Dermis blood vessel endothelial cell (primary cell): ENCODE measurements at places on chromosomes 7 and 10.

DNA sequence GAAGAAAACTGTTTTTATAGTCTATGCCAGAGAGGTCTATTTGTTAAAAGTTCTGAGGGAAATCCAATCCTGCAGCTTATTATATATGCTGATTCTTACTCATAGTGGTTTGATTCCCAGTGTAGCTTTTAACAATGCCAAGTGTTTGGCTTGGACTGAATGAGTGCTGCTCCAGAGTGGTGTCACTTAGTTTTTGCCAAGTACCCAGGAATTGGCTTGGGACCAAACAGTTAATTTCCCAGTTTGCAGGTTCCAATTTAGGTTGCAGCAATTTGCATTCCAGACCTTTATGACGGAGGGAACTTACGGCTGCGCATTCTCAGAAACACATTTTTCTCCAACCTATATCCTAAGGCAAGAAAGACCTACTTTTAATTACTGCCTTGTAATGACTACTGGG lies 32.4 kb downstream of the NSUN6 start:
- no peak for DNase-seq

DNA sequence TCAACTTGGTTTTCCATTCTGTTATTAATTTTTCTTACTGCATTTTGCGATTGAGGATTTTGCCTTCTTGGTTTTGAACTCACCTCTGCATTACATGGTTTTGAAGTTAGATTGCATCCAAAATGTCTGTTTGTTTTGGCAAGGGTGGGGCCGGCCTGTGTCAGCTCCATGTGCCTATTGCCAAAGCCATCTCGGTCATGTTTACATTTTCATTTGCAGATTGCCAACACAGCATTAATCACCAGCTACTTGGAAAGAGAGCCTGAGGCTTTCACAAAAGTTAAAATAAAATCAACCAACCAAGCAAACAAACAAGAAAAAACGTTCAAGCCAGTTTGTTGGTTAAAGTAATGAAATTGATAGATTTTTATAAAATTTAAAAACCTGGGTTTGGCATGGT lies 695.8 kb downstream of the TYW1 start:
- DNase-seq = no peak

- DNase-seq = no peak
These were observed 9.0 kb upstream of the TBXAS1 start for GRCh38 chr7:139820089-139820488.

DNA sequence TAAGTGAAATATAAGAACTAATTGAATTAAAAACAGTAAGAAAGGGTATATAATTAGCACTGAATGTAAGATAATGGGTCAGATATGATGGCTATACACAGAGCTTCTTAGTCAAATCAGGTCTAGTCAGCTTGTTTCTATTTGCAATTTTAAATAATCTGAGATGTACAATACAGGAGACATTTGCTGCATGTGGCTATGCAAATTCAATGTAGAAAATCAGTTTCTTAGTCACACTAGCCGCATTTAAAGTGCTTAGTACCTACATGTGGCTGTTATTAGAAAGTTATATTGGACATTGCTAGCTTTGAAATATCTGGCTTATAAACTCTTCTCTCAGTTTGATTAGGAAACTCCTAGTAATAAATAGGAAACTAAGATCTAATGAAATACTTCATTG lies 25.3 kb downstream of the CCDC7 start:
- no peak for DNase-seq

- DNase-seq = no peak
These were observed 60.9 kb upstream of the ADRB1 start for GRCh38 chr10:113982769-113983168.

- DNase-seq = peak; percentile 69
These were observed 3.9 kb upstream of the HOXA2 start for GRCh38 chr7:27106181-27106900.

GRCh38 chr7:133911724-133912123 lies 215.4 kb upstream of the LRGUK start:
- DNase-seq = no peak

DNA sequence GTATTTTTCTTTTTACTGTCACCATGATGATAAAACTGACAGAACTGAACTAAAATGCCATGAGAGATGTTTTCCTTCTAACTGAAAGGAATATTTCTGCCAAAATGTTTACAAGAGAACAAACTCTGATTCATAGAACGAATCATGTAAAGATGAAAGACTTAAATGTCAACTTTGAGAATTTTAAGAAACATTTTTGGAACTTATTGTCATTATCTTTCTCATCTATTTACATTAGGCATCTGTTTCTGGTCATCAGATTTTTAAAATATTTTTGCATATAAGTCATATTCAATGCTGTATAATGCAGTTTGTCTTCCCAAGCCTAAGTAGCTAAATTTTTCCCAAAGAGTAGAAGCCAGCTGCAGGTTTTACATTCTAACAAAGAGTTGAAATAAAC lies 358.5 kb downstream of the TFEC start:
- no peak for DNase-seq

DNA sequence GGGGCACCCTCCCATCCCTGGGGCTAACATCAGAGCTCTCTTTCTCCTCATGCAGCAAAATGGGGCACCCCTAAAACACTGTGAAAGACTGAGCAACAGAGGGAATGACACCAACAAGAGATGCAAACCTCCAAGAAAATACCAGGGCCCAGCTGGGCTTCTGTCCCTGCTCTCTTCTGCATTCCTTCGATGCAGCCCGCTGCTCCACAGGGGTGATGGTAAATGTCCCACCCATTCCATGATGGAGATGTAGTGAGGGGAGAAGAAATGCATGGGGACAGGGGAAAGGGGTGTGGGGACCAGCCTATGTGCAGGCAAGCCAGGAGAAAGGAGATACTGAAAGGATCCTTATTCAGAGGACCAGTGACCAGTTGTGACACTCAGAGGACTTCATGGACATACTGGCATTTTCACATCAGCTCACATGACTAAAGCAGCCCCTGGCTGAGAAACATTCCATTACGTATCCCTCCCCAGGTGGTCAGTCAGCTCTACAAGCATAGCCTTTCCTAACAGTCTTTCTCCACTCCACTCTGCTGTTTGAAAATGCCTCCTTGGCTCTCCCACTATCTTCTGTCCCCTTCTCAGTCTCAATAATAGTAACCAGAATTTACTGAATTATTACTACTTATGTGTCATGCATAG lies 13.3 kb downstream of the SORBS1 start:
- DNase-seq = no peak

- DNase-seq = no peak
These were observed 458.9 kb upstream of the ANKRD30A start for GRCh38 chr10:36666451-36666850.

DNA sequence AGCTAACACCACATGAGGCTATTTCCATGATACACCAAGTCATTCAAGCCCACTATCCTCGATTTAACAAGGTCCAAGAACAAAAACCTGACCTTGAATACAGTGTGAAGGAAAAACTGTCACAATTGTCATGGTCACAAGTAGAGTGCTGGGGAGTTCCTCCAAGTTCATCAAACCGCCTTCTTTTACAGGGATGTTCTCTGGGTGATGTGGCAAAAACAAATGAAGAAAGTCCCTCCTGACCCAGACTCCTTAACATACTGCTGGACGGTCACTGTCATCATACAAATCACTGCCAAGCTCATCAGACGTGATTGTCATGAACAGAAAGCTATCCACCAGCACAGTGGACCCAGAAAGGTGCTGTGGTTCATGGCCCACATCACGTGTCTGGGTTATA lies 28.9 kb downstream of the HIPK2 start:
- DNase-seq = no peak

DNA sequence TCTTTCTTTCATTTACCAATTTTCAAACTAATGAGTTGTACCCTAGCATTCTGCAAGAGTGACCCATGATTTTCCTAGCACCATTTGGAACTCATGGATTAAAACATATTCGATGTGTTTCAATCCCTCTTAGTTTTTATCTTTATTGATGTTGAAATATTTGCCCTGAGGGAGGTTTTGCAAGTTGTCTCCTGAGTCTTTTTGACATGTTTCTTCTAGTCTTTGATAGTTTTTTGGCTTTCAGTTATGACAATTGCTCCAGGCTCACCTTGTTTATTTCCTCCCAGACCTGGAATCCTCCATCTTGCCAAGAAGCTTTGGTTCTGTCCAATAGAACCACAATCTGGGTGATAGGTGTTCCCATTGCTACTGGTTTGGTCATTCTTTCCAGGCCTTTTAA lies 327.8 kb downstream of the WDR11 start:
- DNase-seq = no peak

- DNase-seq = no peak
These were observed 189.5 kb downstream of the DNAJB6 start for GRCh38 chr7:157526005-157526912.

- peak; percentile 64 for DNase-seq
These were observed 178.8 kb downstream of the SKAP2 start for GRCh38 chr7:26685606-26686005.

DNA sequence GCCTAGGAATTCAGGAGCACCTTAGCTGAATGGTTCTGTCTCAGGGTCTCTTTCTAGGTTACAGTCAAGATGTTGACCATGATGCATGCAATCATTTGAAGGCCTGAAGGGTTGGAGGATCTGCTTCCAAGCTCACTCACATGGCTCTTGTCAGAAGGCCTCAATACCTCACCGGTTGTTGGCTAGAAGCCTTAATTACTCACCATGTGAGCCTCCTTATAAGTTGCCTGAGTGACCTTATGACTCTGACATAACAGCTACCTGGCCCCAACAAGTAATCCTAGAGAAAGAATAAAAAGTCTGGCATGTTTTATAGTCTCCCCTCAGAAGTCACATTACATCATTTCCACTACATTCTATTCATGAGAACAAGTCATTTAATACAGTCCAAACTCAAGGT lies 3.4 kb upstream of the C1GALT1 start:
- no peak for DNase-seq

DNA sequence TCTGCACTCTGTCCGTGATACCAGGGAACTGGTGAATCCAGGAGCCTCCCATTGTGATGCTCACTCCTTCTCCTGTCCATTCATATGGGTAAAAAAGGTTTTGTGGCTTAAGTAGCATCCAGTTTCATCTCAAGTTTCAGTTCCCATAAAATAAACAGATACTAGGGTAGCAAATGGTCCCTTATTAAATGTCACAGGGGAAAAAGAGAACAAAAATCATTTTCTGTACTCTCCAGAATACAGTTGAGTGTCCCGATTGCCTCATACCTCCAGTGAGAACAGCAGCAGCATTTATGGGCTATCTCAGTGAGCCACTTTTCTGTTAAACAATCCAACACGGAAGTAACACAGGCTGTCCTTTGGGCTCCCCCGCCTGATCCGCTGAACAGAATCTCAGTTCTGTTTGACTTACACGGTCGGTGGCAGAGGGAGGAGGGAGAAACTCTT lies 179.6 kb downstream of the CELF2 start:
- no peak for DNase-seq

DNA sequence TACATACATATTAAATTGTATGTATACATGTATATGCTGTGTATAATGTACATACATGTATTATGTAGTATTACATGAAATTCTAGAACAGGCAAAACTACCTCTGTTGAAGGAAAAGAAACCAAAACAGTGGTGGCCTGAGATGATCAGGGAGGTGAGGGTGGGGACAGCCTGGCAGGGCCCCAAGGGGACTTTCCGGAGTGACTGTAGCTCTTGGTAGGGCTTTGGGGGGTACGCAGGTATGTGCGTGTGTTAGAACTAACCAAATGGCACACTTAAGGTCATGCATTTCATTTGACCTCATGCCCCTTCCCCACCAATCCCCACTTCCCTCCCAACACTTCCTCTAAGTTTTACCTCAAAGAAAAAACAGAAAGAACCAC lies 31.3 kb downstream of the CTBP2 start:
- DNase-seq = no peak

GRCh38 chr10:52283174-52283573 lies 30.9 kb upstream of the DKK1 start:
- peak; percentile 28 for DNase-seq

GRCh38 chr7:134452419-134452838 lies 6.5 kb downstream of the AKR1B1 start:
- no peak for DNase-seq
